MM.1S (cell line): ENCODE measurements at places on chromosomes 11 and 22.

GRCh38 chr22:38921120-38921519 lies 36.3 kb upstream of the APOBEC3A start:
- DNase-seq, result no peak

- no peak for DNase-seq
These were observed 88.1 kb downstream of the RTL6 start for GRCh38 chr22:44409974-44410316.

- DNase-seq, result no peak
These were observed 24.0 kb downstream of the PANX1 start for GRCh38 chr11:94152678-94153065.

- DNase-seq, result no peak
These were observed 5.1 kb upstream of the RPS6KA4 start for GRCh38 chr11:64353715-64354506.

GRCh38 chr22:42412744-42413333 lies 19.4 kb downstream of the NFAM1 start:
- DNase-seq, result no peak

- DNase-seq, result no peak
These were observed 13.8 kb upstream of the SLC22A12 start for GRCh38 chr11:64577202-64577601.

DNA sequence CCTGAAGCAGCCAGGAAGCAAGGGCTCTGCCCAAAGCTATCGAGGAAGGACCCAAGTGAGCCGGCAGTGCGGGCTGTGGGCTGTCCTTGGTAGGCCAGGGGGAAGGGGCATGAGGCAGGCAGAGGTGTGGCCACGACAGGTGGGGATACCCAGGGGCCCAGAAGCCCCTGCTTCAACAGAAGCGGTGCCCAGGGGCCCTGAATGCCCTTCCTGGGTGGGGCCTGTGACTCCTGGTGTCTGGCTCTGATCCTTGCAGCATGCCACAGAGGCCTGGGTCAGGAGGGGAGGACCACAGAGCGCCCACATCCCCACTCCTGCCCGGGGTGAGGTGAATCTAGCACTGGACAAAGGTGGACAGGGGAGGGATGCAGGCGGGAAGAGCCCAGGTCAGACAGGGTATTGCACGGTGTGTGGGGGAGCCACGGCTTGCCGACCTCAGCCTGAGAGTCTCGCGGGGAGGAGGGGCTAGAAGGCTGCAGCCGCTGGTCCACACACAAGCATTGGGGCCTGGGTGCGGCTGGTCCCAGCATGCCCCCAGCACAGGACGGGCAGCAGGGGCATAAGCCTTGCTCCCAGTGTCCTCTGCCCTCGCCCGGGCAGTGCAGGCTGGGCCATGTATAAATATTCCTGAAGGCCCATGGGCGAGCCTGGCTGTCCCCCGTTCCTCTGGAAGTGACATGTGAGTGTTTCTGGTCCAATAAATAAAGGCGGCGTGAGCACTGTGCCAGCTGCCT lies 19.0 kb downstream of the MAFF start:
- DNase-seq, result no peak

DNA sequence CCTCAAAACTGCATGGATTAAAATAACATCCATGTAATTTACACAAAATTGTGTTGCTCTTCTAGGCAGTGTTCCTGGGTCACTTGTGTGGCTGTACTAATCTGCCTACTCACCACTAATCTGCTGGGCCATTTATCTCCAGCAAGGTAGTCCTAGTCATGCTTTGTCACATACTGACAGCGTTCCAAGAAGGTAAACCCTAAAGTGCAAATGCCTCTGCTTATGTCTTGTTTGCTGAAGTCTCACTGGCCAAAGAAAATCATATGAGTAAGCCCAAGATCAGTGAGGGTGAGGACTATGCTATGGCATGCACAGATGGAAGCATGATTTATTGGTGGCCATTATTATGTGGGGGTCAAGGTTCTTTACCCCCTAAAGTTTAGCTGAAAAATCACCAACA lies 630.2 kb upstream of the LUZP2 start:
- no peak for DNase-seq

DNA sequence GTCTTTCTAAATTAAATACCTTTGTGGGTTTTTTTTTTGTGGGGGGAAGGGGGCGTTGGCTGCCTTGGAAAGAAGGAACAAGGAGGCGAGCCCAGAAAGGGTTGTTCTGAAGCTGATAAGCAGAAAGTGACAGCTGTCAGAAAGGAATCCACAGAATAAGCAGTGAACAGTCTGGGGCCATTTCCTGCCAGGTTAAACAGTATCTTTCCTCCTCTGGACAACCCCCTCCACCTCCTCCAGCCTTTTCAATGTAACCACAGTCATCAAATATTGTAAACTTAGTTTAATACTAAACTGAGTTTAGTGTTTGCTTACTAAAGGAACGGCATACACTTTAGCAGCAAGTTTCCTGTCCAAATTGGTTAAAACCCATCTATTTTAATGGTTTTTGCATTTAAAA lies 271.2 kb upstream of the SYN3 start:
- DNase-seq, result no peak

GRCh38 chr22:45538281-45538680 lies 35.6 kb downstream of the FBLN1 start:
- DNase-seq, result no peak

DNA sequence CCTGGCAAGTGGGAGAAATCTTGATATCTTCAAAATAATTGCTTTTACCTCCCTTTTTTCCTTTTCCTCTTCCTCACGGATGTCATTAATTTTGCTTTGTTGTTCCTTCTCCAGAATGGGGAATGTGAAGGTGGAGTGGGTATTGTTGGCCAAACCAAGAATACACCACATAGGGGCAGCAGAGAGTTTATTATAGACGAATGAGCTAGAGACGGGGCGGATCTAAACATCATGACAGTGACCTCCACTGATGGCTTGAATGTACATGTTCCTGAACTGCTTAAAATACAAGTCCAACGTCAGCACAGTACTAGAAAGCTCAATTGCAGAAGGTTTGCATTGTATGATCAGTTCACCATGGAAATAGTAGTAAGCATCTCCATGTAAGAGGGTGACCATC lies 122.3 kb upstream of the SNX19 start:
- DNase-seq, result peak; percentile 31

DNA sequence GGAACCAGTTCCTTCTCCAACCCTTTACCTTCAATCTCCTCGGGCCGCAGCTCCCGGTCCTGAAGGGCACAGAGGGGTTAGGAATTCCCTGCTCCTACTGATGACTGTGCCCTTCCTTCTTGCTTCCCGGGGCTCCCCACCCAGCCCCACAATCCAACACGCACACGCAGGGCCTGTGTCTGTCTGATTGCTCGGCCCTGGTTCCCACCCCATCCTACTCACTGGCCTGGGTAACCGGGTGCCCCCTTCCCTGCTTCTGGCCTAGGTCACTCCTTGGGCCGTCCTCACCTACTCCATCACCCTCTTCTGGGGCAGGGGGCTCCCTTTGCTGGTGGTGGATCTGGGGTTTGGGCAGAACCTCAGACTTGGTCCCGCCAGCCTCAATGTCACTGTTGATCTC lies 1.3 kb downstream of the CABP2 start:
- DNase-seq, result no peak
